Natural killer cell (primary cell): ENCODE measurements at places on chromosomes 7 and 10. TPM values are rescaled to one million over a fixed set of nuclear protein-coding genes. Genes with fewer than 3 reads are reported as not detected.

The ASB4 gene
- total RNA-seq = not detected

The ARHGEF5 gene
- 1.8 TPM for total RNA-seq

DNA sequence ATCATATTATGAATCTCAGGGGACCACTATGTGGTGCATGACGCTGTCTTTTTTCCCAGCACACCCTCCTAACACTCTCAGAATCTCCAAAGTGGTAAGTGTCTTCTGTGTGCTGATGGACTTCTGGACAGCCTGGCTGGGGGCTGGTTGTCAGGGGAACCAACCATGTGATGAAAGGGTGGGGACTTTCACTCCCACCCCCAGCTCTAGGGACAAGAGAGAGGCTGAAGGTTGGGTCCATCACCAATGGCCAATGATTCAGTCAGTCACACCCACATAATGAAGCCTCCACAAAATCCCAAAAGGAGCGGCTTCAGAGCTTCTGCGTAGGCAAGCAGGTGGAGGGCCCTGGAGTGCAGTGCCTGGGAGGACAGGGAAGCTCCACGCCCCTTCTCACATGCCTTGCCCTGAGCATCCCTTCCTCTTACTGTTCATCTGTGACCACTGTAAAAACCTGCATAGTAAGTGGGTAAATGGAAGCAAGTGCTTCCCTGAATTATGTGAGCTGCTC lies 44.6 kb downstream of the RASGEF1A start:
- H3K27ac ChIP-seq = no peak overlapping the region
- DNase-seq = no peak
- peaks cover 33% of the 10 kb centered on the region for H3K4me1 ChIP-seq
- no peaks in the 10 kb centered on the region for H3K27me3 ChIP-seq
- H3K4me3 ChIP-seq = no peak overlapping the region
- H3K36me3 ChIP-seq = no peaks in the 10 kb centered on the region

DNA sequence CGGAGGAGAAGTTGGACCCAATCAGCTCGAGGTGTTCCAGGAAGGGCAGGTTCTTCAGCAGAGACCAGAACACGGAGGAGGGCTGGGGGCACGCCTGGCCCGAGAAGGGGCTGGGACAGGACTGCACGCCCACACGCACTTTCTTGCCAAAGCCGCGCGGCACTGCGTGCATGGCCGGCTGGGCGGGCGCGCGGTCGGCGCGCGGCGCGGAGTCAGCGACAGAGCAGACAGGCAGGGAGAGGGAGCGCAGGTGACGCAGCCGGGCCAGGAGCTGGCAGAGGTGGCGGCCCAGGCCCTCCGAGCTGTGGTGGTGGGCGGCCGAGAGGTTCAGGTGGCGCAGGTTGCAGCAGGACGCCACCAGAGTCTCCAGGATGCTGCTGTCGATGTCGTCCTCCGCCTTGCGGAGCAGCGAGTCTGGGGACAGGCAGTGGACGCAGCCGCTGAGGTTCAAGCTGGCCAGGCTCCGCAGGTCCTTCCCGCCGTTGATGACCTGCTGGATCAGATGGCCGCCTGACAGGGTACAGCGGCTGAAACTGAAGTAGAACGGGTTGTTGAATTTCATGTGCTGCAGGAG lies 77.2 kb upstream of the TNRC18 start:
- no peak overlapping the region for H3K27ac ChIP-seq
- no peak for DNase-seq
- H3K36me3 ChIP-seq = peaks cover 22% of the 10 kb centered on the region
- H3K27me3 ChIP-seq = no peaks in the 10 kb centered on the region
- H3K4me1 ChIP-seq = peaks cover 4% of the 10 kb centered on the region

- H3K27me3 ChIP-seq = no peaks in the 10 kb centered on the region
- H3K4me3 ChIP-seq = no peak overlapping the region
- H3K36me3 ChIP-seq = peaks cover 34% of the 10 kb centered on the region
- no peaks in the 10 kb centered on the region for H3K4me1 ChIP-seq
- no peak overlapping the region for H3K27ac ChIP-seq
Measured at GRCh38 chr7:139396323-139396951, 36.7 kb downstream of the LUC7L2 start.

The NRG3 gene
- total RNA-seq = not detected

DNA sequence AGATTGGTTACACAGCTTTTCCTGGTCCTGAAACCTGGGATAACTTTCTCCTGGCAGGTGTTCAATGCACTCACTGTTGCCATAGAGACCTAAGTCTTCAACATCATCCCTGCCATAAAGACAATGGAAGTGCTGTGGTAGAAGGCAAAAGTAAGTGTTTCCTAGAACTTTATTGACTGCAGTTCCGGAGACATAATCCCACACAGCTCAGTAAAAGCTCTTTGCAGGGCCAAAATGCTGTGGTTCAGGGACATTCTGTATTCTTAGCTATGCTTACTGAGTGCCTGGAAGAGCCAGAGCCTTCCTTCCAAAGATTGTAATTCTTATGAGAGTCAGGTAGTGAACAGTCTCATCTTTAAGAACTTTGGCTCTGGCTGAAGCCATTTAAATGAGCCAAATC lies 5.3 kb downstream of the WIPF3 start:
- H3K36me3 ChIP-seq = no peaks in the 10 kb centered on the region
- H3K4me1 ChIP-seq = peaks cover 12% of the 10 kb centered on the region
- no peak overlapping the region for H3K4me3 ChIP-seq
- no peak overlapping the region for H3K27ac ChIP-seq
- DNase-seq = no peak
